ENCODE measurements at places on chromosomes 5 and 9. TPM values are rescaled to one million over a fixed set of nuclear protein-coding genes. Genes with fewer than 3 reads are reported as not detected.
A peak's percentile ranks its signal among the peaks of the same experiment; 100 is the strongest.

DNA sequence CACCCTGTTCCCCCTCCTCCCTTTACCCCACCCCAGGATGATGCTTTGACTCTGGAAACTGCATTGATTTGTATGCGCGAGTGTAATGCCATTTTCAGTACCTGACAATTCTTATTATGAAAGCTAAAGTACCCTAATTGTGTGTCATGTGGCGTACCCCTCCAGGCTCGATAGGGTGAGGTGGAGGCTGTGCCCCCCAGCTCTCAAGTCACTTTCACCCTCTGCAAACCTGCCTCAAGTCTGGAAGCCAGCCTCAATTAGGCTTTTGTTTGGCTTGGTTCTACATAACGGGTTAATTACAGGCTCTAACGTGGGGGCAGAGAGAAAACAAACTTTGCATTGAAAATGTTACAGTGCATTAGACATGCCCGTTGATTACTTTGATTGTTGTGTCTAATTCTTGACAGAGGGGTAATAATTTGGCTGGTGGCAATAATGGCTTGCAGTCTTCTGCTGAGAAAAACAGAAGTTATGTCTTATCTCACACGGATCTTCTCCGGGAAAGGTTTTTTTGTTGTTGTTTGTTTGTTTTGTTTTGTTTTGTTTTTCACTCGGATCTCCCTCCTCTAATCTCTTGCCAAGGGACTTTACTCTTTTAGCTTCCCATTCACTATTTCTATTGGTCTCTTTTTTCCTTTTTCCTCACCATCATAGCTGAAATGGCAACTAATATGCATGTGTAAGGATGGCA is 12.6 kb downstream of the ISL1 start:
- no peak for DNase-seq

GRCh38 chr5:140822281-140822629 is 842 bp downstream of the PCDHA5 start:
- DNase-seq, result no peak

- no peak for DNase-seq
Measured at GRCh38 chr9:92191801-92192200, 76.6 kb upstream of the SPTLC1 start.

DNA sequence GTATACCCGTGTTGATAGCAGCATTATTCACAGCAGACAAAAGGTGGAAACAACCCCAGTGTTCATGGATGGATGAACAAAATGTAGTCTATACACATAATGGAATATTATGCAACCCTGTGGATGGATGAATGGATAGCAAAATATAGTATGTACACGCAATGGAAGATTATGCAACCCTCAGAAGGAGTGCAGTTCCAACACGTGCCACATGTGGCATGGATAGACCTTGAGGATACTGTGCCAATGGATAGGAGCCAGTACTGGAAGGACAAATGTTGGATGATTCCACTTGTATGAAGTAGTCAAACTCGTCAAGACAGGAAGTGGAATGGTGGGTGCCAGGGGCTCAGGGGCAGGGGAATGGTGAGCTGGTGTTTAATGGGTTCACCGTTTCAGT is 44.9 kb downstream of the PLEKHG4B start:
- DNase-seq, result no peak

DNA sequence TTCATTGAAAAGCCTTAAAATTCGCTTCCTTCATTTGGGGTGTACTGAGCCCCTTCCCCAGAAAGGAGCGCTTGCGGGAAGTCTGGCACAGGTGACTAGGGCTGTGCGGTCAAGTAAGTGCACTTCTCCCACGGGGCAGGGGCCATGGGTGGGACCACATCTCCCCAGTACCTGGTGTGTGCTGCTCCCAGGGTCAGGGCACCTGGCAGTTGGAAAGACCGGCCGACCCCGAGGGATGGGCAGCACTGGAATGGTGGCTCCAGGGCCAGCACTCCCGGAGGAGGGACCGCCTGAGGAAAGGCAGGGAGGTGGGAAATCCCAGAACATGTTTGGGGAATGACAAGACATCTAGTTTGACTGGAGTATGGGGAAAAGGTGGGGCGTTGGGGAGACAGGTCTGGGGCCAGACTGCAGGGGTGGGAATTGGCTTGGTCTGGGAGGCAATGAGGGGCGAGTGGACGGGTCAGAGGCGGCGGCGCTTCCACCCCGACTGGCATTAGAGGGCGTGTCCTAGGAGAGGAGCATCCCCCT is 727 bp upstream of the GLIPR2 start:
- peak; percentile 41 for DNase-seq

GRCh38 chr5:154984946-154985516 is 28.5 kb upstream of the KIF4B start:
- no peak for DNase-seq

GRCh38 chr5:134289509-134290113 is 63.7 kb upstream of the PPP2CA start:
- DNase-seq, result peak; percentile 51

- DNase-seq, result no peak
Measured at GRCh38 chr5:172683645-172684471, 42.8 kb downstream of the NEURL1B start.

GRCh38 chr5:43664501-43665040 is 61.6 kb downstream of the NNT start:
- DNase-seq, result no peak

Gene PCDHA1
- total RNA-seq, result not detected

Gene ANKH
- 72.5 TPM for total RNA-seq

Gene RECK
- total RNA-seq, result 4.4 TPM

Gene SCGB3A2
- total RNA-seq, result not detected

Gene PRR7
- 5.0 TPM for total RNA-seq

All from transverse colon (tissue), 4 donors.